GM23248 (cell line): ENCODE measurements at places on chromosomes 5 and 9. TPM values are rescaled to one million over a fixed set of nuclear protein-coding genes. Genes with fewer than 3 reads are reported as not detected.
A peak's percentile ranks its signal among the peaks of the same experiment; 100 is the strongest.

GLE1 gene
- 27.1 and 31.5 TPM in 2 replicates for total RNA-seq

- DNase-seq, result peak; percentile 9
These were observed 56.7 kb downstream of the DAPK1 start for GRCh38 chr9:87554171-87554910.

DNA sequence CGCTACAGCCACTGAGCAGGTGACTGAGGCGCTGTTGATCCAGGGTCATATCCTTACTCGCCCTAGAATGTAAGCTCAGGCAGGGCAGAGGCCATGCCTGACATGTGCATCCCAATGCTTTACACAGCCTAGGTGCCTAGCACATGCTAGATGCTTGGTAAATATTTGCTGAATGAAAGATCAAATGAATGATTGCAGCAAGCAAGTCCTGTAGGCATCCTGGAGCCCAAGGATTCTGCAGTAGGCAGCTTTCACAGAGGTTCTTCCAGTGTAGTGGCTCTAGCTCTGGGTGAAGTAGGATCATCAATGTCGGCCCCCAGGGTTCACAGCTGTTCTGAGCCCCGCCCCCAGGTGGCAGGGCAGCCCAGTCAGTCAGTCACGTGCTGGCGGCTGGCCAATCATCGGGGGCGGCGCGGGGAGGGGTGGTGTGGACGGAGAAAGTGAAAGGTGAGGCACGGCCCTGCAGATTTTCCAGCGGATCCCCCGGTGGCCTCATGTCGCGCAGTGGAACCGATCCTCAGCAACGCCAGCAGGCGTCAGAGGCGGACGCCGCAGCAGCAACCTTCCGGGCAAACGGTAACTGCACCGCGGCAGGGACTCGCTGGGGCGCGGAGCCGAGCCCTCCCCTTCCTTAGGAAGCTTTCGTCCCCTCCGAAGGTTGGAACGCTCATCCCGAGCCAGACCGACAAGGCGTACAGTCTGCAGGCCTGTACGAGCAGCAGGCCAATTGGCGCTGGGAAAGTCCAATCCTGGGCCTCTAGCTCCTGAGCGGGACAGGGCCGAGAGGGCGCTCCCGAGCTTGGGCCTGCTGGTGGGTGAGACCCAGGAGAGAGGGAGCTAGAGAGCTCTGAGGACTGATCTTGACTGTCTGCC is at the start of gene GALT:
Gene GALT (plus strand): TSS at position 465 of the 873 bp plus-strand sequence. CDS start 30 bp downstream, at position 495.
- peak; percentile 89 for DNase-seq

ORM2 gene
- not detected in 2 replicates for total RNA-seq

DNA sequence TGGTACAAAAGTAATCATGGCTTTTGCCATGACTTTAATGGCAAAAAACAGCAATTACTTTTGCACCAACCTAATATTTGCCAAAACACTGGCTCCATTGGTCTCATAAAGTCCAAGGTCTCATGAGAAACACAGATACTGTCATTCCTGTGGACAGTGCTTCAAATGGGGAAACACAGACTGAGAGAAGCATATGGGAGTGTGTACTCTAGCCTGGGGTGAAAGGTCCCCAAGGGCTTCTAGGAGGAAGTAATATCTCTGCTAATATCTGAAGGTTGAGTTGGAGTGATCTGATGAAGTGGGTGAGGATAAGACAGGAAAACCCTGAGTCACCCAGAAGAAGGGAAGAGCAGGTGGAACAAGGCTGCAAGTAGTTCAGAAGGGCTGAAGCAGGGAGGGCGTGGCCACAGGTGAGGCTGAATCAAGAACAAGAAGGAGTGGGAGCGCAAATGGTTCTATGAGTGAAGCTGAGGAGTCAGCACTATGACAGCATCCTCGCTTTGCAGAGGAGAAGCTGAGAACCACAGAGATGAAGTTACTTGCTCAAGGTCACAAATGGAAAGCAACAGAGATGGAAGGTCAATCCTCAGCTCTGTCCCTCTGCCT is 164.1 kb downstream of the ASTN2 start:
- no peak for DNase-seq
